ENCODE measurements at places on chromosomes 11 and 22. TPM values are rescaled to one million over a fixed set of nuclear protein-coding genes. Genes with fewer than 3 reads are reported as not detected.

- no peak overlapping the region for H3K27ac ChIP-seq
- H3K4me3 ChIP-seq, result no peak overlapping the region
- H3K27me3 ChIP-seq, result no peaks in the 10 kb centered on the region
- no peaks in the 10 kb centered on the region for H3K4me1 ChIP-seq
These were observed 814.6 kb downstream of the DLG2 start for GRCh38 chr11:84812471-84812969.

DNA sequence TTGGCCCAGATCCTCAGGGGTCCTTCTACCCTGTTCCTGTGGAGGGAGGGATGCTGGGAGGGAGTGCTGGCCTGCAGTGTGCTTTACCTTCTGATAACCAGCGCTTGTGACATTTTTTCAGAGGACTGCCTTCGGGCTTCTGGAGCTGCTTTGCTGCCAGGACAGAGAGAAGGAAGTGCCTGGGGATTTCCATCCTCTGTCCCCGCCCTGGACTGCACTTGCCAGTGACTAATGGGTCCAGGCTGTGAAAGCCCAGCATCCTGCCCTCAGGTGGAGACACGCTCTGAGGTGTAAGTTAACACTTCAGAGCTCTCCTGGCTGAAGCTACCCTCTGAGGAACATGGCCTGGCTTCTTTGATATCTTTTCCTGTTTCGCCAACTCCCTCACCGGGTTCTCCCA is 158.7 kb upstream of the SYT13 start:
- no peaks in the 10 kb centered on the region for H3K4me1 ChIP-seq
- no peak overlapping the region for H3K4me3 ChIP-seq
- H3K27ac ChIP-seq, result no peak overlapping the region
- H3K36me3 ChIP-seq, result no peaks in the 10 kb centered on the region

DNA sequence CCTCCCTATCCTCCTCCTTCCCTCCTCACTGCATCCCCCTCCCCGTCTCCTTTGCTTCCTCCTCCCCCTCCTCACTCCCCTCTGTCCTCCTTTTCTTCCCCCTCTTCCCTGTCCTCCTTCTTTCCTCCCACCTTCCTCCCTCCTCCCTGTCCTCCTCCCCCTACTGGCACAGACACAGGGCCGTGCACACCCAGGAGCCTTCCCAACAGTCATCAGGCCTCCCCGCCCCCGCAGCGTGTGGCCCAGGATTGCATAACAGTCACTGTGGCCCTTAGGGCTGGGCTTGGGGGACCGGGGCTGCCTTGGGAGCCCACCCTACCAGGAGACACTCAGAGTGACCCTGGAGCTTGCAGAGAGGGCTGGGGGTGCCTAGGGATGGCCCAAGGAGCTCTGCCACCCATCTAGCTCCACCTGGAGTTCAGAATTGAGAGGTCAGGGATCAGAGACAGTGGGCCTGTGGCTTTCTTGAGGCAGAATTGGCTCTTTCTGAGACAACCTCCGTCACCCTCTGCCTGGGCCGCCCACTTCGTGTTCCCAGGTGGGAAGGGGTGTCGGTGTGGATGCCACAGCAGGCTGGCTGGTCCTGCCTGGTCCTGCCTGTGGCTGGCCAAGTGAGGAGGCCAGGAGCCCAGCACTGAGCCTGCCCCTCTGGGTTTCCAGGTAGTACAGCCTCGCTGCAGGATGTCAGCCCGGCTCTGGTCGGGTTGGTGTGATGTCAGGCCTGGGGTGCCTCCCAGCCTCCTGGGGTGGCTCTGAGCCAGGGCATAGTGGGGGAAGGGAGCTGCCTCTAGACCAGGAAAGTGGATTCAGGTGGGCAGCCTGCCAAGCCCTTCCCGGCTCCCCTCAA is 1.6 kb downstream of the SPI1 start:
- peaks cover 68% of the 10 kb centered on the region for H3K4me1 ChIP-seq
- no peaks in the 10 kb centered on the region for H3K36me3 ChIP-seq
- H3K27me3 ChIP-seq, result no peaks in the 10 kb centered on the region
- H3K27ac ChIP-seq, result peak overlapping the region; percentile 85
- DNase-seq, result peak; percentile 91
- H3K4me3 ChIP-seq, result peak overlapping the region; percentile 45

- no peaks in the 10 kb centered on the region for H3K27me3 ChIP-seq
- H3K27ac ChIP-seq, result no peak overlapping the region
- DNase-seq, result no peak
- no peaks in the 10 kb centered on the region for H3K36me3 ChIP-seq
- no peak overlapping the region for H3K4me3 ChIP-seq
These were observed 123.7 kb upstream of the NECTIN1 start for GRCh38 chr11:119852741-119853140.

DNA sequence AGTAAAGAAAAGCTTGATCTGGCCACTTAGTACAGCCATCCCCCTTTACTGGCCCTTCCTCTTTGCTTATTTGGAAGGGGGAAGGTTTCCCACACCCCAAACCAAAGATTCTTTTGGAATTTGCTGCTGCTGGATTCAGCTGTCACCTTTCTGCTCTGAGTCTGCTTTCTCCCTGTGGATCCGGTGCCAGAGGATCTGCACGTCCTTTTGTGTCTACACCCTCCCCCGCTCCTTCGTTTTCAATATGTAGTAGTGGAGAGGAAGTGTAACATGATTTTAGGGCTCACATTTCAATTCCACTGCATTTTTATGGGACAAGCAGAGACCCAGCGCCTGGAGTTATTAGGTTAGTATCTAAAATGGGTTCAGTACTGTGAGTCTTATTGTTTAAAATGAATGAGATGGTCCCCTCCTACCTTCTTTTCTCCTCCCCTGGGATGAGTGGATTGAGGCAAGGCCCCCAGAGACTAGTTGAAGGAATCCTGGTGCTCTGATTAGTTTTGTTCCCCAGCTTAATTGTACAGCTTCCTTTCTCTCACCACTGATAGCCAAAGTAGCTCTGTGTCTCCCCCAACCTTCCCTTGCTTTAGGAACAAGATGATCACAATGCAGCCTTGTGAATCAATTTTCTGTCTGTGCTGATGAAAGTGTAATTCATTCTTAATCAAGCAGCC is 30.5 kb upstream of the CABP7 start:
- H3K27ac ChIP-seq, result no peak overlapping the region
- peaks cover 6% of the 10 kb centered on the region for H3K4me1 ChIP-seq
- DNase-seq, result no peak
- no peaks in the 10 kb centered on the region for H3K27me3 ChIP-seq
- no peak overlapping the region for H3K4me3 ChIP-seq

DNA sequence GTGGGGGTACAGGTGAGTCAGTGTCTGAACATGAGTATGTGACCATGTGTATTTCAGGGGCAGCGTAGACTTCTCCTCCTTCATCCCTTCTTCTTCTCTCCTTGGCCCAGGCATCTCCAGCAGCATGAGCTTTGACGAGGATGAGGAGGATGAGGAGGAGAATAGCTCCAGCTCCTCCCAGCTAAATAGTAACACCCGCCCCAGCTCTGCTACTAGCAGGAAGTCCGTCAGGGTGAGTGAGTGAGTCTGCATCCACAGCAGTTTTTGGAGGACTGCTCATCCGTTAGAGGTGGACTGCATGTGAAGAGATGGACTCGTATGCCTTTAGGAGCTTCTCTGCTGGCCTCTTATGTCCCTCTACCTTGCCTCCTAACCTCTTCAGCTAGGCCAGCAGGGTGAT is 15.6 kb downstream of the TUB start:
- no peaks in the 10 kb centered on the region for H3K27me3 ChIP-seq
- no peak overlapping the region for H3K27ac ChIP-seq
- no peaks in the 10 kb centered on the region for H3K36me3 ChIP-seq
- H3K4me1 ChIP-seq, result peaks cover 6% of the 10 kb centered on the region

GRCh38 chr11:62443390-62444235 is 24.8 kb downstream of the SCGB1A1 start:
- DNase-seq, result no peak
- no peaks in the 10 kb centered on the region for H3K27me3 ChIP-seq
- H3K27ac ChIP-seq, result peak overlapping the region; percentile 91
- H3K36me3 ChIP-seq, result no peaks in the 10 kb centered on the region
- no peak overlapping the region for H3K4me3 ChIP-seq

- no peaks in the 10 kb centered on the region for H3K27me3 ChIP-seq
- no peak for DNase-seq
- no peak overlapping the region for H3K4me3 ChIP-seq
- no peak overlapping the region for H3K27ac ChIP-seq
These were observed 28.4 kb upstream of the ACER3 start for GRCh38 chr11:76832361-76832760.

DNA sequence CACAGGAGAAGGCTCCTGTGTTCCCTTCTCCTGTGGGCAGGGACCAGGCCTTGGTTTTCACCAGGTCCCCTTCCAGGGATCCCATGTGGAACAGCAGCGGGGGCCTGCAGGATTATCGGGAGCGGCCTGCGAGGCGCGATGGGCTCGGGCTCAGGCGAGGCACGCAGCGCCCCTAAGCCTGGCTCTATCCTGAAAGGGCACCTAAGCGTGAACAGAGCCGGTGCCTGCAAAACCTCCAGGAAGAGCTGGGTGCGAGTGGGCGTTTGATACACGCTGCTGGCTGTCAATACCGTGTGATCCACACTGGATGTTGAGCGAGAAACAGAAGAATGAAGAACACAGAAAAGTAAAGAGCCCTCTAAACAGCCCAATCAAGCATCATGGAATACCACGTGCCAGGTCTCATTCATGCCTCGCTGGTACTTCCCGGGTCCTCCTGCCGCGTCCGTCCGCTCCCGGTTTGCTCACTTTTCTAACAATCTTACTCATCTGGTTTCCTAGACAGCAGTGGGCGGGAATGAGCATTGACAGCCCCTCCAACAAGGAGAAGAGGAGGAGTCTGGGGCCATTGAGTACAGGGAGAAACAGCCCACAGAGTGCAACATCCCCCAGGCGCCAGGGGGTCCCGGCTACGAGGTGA is 12.5 kb downstream of the OSBPL5 start:
- no peaks in the 10 kb centered on the region for H3K27me3 ChIP-seq
- no peak overlapping the region for H3K4me3 ChIP-seq
- peak overlapping the region; percentile 80 for H3K27ac ChIP-seq
- H3K36me3 ChIP-seq, result peaks cover 22% of the 10 kb centered on the region

DNA sequence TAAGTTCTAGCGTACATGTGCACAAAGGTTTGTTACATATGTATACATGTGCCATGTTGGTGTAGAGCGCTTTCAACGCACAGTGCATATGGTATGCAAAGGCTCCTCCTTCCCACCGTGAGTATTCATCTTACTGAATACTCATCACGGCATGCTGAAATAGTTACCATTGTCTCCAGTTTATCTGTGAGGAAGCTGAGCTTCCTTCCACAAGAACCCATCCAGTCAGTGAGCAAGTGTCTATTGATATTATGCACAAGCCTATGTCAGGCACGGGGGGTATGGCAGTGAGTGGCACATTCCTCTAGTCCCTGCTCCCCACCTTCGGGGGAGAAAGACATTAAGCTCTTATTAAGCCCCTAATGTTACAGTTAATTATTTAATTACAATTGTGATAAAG is 28.1 kb downstream of the INSC start:
- DNase-seq, result no peak
- no peaks in the 10 kb centered on the region for H3K27me3 ChIP-seq
- no peaks in the 10 kb centered on the region for H3K4me1 ChIP-seq
- H3K4me3 ChIP-seq, result no peak overlapping the region

GRCh38 chr11:71206186-71206585 is 46.2 kb downstream of the SHANK2 start:
- no peak overlapping the region for H3K27ac ChIP-seq
- DNase-seq, result peak; percentile 23
- no peaks in the 10 kb centered on the region for H3K4me1 ChIP-seq
- peak overlapping the region; percentile 2 for H3K4me3 ChIP-seq
- no peaks in the 10 kb centered on the region for H3K36me3 ChIP-seq

DNA sequence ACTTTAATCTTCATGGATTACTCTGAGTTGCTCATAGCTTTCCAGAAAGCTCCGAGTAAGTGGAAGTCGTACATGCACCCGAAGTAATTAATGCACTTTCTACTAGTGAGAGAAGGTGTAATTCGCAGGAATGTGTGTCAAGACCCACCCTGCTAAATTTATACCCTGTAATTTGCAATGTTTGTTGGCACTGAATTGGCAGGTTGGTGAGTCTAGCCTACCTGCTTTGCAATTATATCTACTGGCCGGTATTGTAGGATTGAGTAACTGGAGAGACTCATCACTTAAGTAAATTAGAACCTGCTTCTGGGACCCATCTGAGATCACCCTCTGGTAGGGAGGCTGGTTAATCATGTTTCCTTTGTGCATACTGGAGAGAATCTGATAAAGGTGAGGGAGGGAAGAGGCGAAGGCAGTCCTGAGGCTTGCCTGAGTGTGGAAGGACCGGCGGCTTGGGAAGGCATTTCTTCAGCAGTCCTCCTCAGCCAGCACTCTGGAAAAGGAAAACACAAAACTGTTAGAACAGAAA is 63.3 kb downstream of the LDLRAD3 start:
- no peaks in the 10 kb centered on the region for H3K4me1 ChIP-seq
- H3K27ac ChIP-seq, result no peak overlapping the region
- no peaks in the 10 kb centered on the region for H3K27me3 ChIP-seq
- H3K36me3 ChIP-seq, result no peaks in the 10 kb centered on the region
- H3K4me3 ChIP-seq, result no peak overlapping the region

DNA sequence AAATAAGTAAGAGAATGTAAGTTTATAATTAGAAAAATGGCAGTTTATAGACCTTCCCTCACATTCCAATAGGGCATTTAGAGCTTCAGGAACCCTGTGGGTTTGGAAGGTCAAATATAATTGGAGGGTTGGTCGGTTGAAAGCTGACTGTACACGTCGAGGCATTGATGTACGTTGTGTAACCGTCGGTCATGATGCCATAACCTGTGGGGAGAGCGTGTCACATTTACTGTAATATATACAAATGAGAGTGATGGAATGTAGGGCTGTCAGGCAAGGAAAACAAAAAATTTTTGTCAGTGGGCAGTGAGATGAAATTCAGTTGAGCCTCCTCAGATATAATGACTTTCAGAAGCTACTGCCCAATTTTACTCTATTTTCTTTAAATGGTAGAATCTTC is 88.5 kb downstream of the ARL14EP start:
- H3K27me3 ChIP-seq, result no peaks in the 10 kb centered on the region
- H3K36me3 ChIP-seq, result no peaks in the 10 kb centered on the region
- no peak overlapping the region for H3K27ac ChIP-seq
- DNase-seq, result no peak
- H3K4me3 ChIP-seq, result no peak overlapping the region

PAMR1 gene
- 4.1 TPM for total RNA-seq

SPDYC gene
- not detected for total RNA-seq

DNAJB7 gene
- not detected for total RNA-seq

GPHA2 gene
- not detected for total RNA-seq

CDC42EP2 gene
- total RNA-seq, result 26.4 TPM

KCNQ1 gene
- total RNA-seq, result 10.9 TPM

PARVA gene
- total RNA-seq, result 21.8 TPM

NECTIN1 gene
- total RNA-seq, result 8.0 TPM
